ENCODE measurements at places on chromosomes 11 and 22. TPM values are rescaled to one million over a fixed set of nuclear protein-coding genes. Genes with fewer than 3 reads are reported as not detected.

GRCh38 chr22:36613958-36614357 lies 85.0 kb upstream of the EIF3D start:
- no peaks in the 10 kb centered on the region for H3K36me3 ChIP-seq
- no peaks in the 10 kb centered on the region for H3K4me1 ChIP-seq
- no peak overlapping the region for H3K27ac ChIP-seq
- H3K27me3 ChIP-seq, result peaks cover 4% of the 10 kb centered on the region
- H3K4me3 ChIP-seq, result no peak overlapping the region
- no peak for DNase-seq

- H3K4me1 ChIP-seq, result peaks cover 10% of the 10 kb centered on the region
- no peak for DNase-seq
- no peaks in the 10 kb centered on the region for H3K27me3 ChIP-seq
- no peak overlapping the region for H3K4me3 ChIP-seq
- H3K36me3 ChIP-seq, result peaks cover 46% of the 10 kb centered on the region
Observed at GRCh38 chr22:42624551-42625106, 9.9 kb upstream of the POLDIP3 start.

- H3K27me3 ChIP-seq, result no peaks in the 10 kb centered on the region
- H3K36me3 ChIP-seq, result peaks cover 50% of the 10 kb centered on the region
- no peak overlapping the region for H3K4me3 ChIP-seq
- DNase-seq, result no peak
Observed at GRCh38 chr11:130126516-130126915, 33.1 kb upstream of the ST14 start.

DNA sequence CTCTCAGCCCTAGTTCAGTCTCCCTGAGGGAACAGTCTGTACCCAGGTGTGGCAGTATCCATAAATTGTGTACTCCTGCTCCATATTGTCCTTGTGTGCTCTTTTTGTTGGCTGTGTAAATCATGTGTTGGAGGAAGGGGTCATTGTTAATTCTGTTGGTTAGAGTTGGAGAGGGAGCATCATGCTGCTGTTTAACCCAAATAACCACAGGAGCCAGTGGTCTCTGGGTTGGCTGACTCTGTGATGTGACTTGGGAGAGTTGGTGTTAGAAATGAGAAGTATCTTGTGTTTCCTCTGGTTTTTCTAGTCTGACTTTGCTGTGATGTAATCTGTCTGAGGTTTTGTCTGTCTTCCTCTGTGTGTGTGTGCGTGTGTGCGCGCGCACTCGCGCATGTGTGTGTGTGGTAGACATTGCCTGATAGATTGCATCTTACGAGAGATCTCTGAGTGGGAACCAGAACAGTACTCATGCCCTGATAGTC lies 30.5 kb downstream of the CTNND1 start:
- H3K4me1 ChIP-seq, result peaks cover 30% of the 10 kb centered on the region
- peaks cover 7% of the 10 kb centered on the region for H3K36me3 ChIP-seq

- no peaks in the 10 kb centered on the region for H3K27me3 ChIP-seq
- DNase-seq, result no peak
- no peak overlapping the region for H3K27ac ChIP-seq
- no peaks in the 10 kb centered on the region for H3K4me1 ChIP-seq
Observed at GRCh38 chr11:30258679-30259078, 27.9 kb downstream of the FSHB start.

The TSSK2 gene
- total RNA-seq, result not detected

- no peak for DNase-seq
- H3K4me3 ChIP-seq, result no peak overlapping the region
- H3K4me1 ChIP-seq, result peaks cover 14% of the 10 kb centered on the region
- no peaks in the 10 kb centered on the region for H3K27me3 ChIP-seq
- H3K27ac ChIP-seq, result no peak overlapping the region
Observed at GRCh38 chr22:36872084-36872483, 11.3 kb downstream of the NCF4 start.

The DBX1 gene
- not detected for total RNA-seq

The IGSF9B gene
- 2.2 TPM for total RNA-seq

The OR52A1 gene
- total RNA-seq, result not detected

- no peak overlapping the region for H3K4me3 ChIP-seq
- H3K27me3 ChIP-seq, result no peaks in the 10 kb centered on the region
- H3K36me3 ChIP-seq, result no peaks in the 10 kb centered on the region
- H3K27ac ChIP-seq, result no peak overlapping the region
- DNase-seq, result no peak
- H3K4me1 ChIP-seq, result no peaks in the 10 kb centered on the region
Observed at GRCh38 chr11:130101661-130102060, 32.0 kb downstream of the APLP2 start.

Measured in natural killer cell (primary cell).